ENCODE measurements at places on chromosomes 6 and 20.

DNA sequence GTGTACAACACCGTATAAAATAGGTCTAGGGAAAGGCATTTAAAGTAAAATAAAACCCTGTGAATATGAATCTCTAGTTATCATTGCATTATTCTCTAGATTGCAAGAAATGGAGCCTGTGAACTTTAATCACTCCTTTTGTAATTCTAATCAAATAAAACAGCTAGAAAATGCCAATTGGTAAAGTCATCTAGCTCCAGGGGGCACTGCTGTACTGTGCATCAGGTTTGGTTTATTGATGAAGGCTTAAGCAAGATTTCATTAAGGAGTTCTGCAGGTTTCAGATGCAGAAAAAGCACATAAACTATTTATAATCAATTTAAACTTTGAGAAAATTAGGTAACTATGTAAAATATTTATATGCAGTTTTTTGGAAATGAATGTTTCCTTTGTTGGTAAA, 645.0 kb downstream of the PHF3 start:
- DNase-seq = peak; percentile 18

DNA sequence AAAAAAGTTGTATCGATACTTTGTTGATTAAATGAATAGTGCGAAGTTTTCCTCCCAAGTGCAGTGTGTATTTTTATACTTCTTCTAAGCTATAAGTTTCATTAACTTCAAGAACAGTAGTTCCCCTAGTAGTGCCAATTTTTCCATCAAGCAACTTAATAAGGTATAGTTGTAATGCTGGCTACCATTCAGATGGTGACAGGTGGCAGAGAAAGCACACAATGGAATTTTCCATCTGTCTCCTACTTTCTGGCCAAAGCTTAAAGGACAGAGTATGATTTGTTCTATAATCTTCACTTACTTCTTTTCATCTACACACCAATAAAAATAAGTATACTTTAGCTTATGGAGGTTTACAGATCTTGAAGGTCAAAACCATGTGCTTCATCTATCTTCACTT, 431.1 kb downstream of the NKAIN2 start:
- DNase-seq = no peak

DNA sequence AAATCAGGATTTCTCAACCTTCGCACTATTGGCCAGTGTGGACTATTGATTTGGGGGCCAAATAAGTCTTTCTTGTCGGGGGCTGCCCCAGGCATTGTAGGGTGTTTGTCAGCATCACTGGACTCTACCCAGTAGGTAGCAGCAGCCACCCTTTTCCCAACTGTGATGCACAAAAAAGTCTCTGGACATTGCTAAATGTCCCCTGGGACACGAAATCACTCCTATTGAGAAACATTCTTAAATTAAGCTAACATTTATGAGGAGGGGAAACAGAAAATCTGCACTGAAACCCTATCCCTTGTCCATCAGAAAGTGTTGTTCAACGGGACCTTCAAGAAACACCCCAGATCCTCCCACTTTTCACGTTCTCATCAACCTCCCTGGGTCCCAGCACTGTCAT, 54.2 kb downstream of the NFATC2 start:
- no peak for DNase-seq

DNA sequence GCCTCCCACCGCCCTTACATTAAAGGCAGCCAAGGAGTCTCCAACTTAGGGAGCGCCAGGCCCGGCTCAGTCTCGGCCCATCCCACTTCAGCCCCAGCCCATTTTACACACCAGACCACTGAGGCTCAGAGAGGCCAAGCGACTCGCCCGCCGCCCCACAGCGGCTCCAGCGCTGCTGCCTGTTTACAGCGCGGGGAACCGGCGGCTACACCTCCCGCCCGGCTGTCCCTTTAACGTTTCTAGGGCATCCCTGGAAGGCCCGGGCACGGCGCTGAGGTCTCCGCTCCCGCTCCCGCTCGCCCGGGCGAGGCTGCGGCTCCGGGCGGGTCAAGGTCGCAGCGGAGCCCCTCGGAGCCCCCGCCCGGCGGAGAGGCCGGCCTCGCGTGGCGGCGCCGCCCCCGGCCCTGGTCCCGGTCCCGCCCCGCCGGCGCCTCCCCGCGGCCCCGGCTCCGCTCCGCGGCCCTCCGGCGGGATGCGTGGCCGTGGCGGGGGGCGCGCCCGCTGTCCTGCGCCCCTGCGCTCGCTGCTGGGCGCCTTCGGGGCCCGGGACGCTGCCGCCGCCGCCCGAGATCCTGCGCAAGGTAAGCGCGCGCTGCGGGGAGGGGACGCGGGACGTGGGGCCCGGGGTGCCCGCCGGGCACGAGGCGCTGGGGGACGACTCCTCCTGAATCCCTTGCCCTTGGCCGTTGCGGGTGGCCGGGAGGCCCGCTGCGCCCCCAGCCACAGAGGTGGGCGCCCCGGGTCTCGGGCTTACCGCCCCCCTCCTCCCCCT, 27.1 kb upstream of the PHACTR3 start:
- DNase-seq = no peak

DNA sequence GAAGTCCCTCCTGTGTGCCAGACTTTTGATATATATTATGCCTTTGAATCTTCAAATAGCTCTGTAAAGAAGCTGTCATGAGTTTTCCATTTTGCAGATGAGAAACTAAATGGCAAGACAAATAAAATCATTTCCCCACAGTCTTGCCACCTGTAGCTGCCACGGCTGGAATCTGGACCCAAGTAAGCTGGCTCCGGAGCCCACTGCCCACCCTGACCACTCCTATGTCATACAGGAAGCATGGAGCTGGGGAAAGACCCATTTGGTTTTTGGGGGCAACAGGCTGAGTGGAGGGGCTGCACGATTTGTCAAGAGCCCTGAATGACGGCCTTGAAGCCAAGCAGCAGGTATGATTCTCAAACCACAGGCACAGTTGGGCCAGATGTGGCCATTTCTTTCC, 10.0 kb upstream of the SIRPA start:
- DNase-seq = no peak

DNA sequence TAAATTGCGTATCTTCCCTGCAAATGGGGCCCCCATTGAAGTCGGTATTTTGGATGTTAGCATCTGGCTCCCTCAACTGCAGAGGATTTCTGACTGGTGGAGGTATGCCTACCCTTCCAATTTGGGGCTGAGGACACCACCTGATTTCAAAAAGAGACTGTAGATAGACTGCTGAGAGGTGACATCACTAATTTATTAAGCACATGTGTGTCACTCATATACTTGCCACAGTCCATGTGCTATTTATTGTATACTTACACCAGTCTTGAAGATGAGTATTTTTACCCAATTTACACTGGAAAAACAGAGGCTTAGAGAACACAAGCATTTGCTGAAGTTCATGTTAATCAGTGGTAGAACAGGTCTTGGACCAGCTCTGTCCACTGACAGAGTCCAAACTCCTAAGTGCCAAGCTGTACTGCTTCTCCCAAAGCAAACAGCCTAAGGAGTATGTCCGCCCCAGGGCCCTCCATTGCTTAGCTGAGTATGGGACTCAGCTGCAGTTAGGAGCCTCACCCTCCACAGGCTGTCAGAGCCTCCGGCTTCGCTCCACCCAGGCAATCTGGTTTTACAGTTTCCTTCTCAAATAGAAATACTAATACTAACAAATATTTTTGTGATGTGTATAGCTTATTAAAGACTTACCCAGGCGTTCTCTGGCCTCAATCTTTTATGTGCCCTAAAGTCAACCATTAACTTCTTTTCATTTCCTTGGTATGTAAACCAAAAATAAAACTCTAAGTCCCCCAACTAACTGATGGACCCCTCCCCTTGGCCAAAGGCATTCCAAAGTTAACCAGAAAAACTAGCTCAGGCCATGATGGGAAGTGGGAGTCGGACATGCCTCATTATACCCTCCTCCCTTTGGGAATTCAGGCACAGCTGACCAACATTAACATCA, 17.5 kb downstream of the RIN2 start:
- DNase-seq = no peak
